Skin of body (tissue), 3 donors: ENCODE measurements at places on chromosomes 4 and X. TPM values are rescaled to one million over a fixed set of nuclear protein-coding genes. Genes with fewer than 3 reads are reported as not detected.

Gene AFM
- not detected for total RNA-seq

DNA sequence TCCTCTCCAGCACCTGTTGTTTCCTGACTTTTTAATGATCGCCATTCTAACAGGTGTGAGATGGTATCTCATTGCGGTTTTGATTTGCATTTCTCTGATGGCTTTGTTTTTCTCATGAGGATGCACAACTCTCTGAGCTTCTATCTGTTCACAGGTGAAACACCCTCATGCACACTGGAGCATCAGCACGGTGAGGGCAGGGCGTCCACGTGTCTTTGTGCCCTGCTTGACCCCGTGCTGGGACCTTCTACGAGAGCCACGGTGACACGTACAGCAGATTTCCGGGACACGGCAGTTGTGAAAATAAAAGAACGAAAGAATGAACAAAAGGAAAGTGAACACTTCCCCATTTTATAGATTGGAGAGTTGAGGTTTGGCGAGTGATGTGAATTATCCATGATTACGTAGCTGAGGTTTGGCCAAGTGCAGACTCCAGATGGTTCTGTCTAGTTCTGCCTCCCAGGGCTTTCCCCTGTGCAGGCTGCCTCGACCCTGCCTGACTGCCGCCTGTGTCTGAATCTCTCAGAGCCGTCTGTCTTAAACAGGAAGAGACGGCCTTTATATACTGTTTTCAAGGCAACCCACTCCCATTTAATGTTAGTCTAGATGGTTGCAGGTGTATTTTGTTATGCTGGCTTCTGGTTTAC is 67.8 kb upstream of the SORBS2 start:
- no peak for DNase-seq

Gene SH3BP2
- total RNA-seq: 29.4 TPM

Gene SSX1
- not detected for total RNA-seq

DNA sequence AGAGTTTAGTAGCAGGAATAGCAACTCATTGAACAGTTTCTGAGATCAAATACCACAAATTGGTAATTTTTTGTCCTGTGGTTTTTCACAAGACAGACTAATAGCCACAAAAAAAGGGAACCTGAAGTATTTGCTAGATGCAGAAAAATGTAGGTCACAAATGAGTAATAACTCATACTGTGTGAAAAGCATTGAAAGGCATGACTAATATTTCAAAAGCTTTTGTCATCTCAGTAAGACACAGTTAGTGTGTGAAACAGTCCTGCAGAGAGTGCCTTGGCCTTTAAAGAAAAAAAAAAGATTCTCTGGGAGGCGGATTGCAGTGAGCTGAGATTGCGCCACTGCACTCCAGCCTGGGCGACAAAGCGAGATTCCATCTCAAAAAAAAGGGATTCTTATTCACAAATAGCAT is 31.4 kb upstream of the SLC25A31 start:
- DNase-seq: no peak

GRCh38 chrX:155251391-155251790 is 12.9 kb downstream of the RAB39B start:
- no peak for DNase-seq

GRCh38 chr4:101977076-101977475 is 186.5 kb downstream of the BANK1 start:
- DNase-seq: peak; percentile 70

Gene RPS6KA6
- total RNA-seq: 6.5 TPM

DNA sequence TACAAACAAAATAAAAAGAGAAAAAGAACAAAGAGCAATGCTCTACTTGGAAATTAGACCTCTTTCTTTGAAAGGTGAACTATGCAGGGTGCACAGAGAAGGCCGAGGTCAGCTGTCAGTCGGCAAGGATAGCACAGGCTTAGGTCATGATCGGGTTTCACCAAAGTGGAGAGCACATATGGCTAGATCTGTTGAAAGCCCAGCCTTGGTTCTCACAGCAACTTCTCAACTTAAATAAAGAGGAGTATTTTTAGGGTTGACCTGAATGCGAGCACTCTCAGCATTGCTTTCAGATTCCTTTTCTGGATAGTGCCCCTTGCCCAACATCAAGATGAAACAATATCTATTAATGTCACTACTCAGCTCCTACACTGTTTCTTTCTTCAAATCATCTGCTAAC is 122.9 kb upstream of the GPC4 start:
- no peak for DNase-seq

DNA sequence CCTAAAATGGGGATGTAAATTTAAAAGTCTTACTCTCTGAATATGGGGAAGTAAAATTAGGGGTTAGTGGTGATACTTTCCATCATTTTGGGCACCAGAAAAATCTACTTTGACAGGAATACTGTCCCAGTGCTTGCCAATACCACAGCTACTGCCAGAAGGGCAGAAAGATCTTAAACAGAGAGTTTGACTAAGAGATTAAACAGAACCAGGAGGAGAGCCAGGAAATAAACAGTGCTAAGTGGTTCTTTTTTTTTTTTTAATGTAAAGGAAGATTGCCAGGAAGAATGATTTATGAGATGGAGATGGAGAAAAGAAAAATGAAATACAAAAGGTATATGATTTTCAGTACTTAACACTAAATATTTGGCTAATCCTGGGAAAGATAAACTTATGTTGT is 126.8 kb downstream of the RTL3 start:
- DNase-seq: no peak

GRCh38 chr4:185839194-185839712 is 27.3 kb upstream of the SORBS2 start:
- peak; percentile 86 for DNase-seq

GRCh38 chrX:148288451-148288850 is 212.0 kb upstream of the AFF2 start:
- DNase-seq: no peak

Gene SPACA5
- not detected for total RNA-seq
